CD4-positive, alpha-beta T cell (primary cell): ENCODE measurements at places on chromosomes 2 and 18. TPM values are rescaled to one million over a fixed set of nuclear protein-coding genes. Genes with fewer than 3 reads are reported as not detected.

Gene TET3
- 24.1 TPM for total RNA-seq

Gene MOCOS
- total RNA-seq: not detected

Gene KCNG3
- 0.25 TPM for total RNA-seq

Gene TDRD15
- not detected for total RNA-seq

Gene STARD6
- not detected for total RNA-seq

Gene ATP6V1B1
- total RNA-seq: not detected

- DNase-seq: peak; percentile 42
- no peaks in the 10 kb centered on the region for H3K27me3 ChIP-seq
- peak overlapping the region; percentile 37 for H3K27ac ChIP-seq
- H3K36me3 ChIP-seq: no peaks in the 10 kb centered on the region
- H3K4me3 ChIP-seq: peak overlapping the region; percentile 49
These were observed 81.8 kb downstream of the HDAC4 start for GRCh38 chr2:239318790-239319661.

GRCh38 chr2:57450170-57450569 is 596.4 kb upstream of the VRK2 start:
- DNase-seq: no peak
- H3K4me1 ChIP-seq: no peaks in the 10 kb centered on the region
- H3K4me3 ChIP-seq: no peak overlapping the region
- no peaks in the 10 kb centered on the region for H3K27me3 ChIP-seq

GRCh38 chr18:13159579-13159978 is 59.0 kb upstream of the LDLRAD4 start:
- no peak overlapping the region for H3K27ac ChIP-seq
- no peak overlapping the region for H3K4me3 ChIP-seq
- H3K27me3 ChIP-seq: peaks cover 4% of the 10 kb centered on the region
- H3K36me3 ChIP-seq: no peaks in the 10 kb centered on the region
- no peak for DNase-seq

DNA sequence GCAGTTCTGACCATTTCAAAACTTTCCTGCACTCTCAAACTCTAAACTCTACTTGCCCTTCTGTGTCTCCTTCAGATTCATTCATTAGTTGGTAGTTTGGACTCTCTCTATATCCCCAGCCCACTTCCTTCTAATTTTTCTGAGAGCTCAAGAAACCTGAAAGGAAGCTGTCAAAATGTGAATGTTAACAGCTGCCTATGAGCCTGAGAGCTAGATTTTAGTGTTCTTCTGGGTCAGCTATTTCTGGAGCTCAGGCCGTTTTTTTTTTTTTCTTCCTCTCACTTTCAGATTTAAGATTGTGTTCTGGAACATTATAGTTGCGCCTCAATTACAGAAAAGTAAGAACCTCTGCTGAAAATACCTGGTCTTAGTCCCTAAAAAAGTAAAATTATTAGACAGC is 73.1 kb downstream of the RTN4 start:
- DNase-seq: no peak
- H3K27ac ChIP-seq: no peak overlapping the region
- no peaks in the 10 kb centered on the region for H3K27me3 ChIP-seq
- H3K4me1 ChIP-seq: peaks cover 3% of the 10 kb centered on the region

GRCh38 chr18:42578792-42579191 is 536.7 kb downstream of the RIT2 start:
- H3K4me1 ChIP-seq: no peaks in the 10 kb centered on the region
- H3K27me3 ChIP-seq: no peaks in the 10 kb centered on the region
- no peaks in the 10 kb centered on the region for H3K36me3 ChIP-seq
- no peak for DNase-seq
- H3K4me3 ChIP-seq: no peak overlapping the region

- no peak overlapping the region for H3K4me3 ChIP-seq
- H3K27ac ChIP-seq: no peak overlapping the region
- DNase-seq: no peak
These were observed 110.7 kb downstream of the MDH1 start for GRCh38 chr2:63699549-63699839.

GRCh38 chr2:160419776-160420505 is 73.7 kb downstream of the RBMS1 start:
- no peak for DNase-seq
- H3K27ac ChIP-seq: no peak overlapping the region
- no peak overlapping the region for H3K4me3 ChIP-seq
- H3K36me3 ChIP-seq: no peaks in the 10 kb centered on the region

DNA sequence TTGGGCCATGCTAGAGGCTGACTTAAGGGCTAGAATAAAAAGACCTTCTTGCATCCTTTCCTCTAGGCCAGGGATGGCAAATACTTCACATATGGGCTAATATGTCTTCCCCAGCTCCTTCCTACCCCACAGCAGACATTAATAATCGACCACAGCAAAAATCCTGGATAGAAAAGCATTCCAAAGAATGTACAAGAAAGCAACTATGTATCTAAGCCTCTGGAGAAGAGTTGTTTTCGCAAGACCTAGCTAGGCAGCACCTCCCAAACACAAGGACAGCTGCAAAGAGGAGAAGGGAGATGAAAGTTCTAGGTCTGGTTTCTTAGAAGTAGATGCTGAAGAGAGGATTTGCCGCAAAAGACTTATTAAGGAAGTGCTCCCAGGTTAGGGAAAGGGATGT is 372.6 kb downstream of the SLC4A3 start:
- no peak overlapping the region for H3K4me3 ChIP-seq
- no peak for DNase-seq
- no peak overlapping the region for H3K27ac ChIP-seq
- H3K4me1 ChIP-seq: no peaks in the 10 kb centered on the region
- H3K27me3 ChIP-seq: peaks cover 2% of the 10 kb centered on the region
- no peaks in the 10 kb centered on the region for H3K36me3 ChIP-seq

DNA sequence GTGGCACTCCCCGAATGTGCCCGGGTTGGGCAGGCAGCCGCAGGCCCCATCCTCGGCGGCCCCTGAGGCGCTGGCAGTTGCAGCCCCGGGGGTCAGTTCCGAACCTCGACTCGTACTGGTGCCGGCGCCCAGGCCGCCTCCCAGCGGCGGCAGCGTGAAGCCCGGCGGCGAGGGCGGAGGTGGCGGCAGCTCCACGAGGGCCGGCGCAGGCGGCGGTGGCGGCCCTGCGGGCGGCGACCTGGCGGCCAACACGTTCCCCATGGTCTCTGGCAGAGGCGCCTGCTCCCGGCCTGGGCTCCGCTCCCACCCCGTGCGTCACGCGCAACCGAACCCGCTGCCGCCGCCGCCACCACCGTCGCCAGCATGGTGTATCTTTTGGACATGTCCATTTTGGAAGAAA is 196.3 kb downstream of the CCDC74A start:
- H3K27me3 ChIP-seq: no peaks in the 10 kb centered on the region
- no peaks in the 10 kb centered on the region for H3K36me3 ChIP-seq
- H3K27ac ChIP-seq: no peak overlapping the region
- DNase-seq: no peak

DNA sequence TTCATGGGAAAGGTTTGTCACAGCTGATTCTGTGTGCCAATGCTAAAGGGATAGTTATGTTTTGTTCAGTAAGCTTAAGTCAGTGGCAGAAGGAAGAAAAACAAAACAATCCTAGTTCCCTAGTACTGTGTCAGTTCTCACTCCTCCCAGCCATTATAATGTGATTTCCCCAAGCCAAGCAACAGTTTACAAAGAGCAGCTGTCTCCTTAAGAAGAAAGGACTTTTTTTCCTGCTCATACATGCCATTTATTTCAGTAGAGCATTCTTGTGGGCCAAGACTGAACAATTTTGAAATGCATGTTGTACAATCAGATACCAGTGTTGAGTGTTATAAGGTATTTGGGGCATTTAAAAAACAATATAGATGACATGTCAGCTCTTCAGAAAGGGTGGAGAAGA is 52.1 kb downstream of the NEMP2 start:
- H3K4me3 ChIP-seq: no peak overlapping the region
- no peak for DNase-seq
- no peaks in the 10 kb centered on the region for H3K4me1 ChIP-seq
- no peaks in the 10 kb centered on the region for H3K36me3 ChIP-seq
- H3K27me3 ChIP-seq: no peaks in the 10 kb centered on the region

DNA sequence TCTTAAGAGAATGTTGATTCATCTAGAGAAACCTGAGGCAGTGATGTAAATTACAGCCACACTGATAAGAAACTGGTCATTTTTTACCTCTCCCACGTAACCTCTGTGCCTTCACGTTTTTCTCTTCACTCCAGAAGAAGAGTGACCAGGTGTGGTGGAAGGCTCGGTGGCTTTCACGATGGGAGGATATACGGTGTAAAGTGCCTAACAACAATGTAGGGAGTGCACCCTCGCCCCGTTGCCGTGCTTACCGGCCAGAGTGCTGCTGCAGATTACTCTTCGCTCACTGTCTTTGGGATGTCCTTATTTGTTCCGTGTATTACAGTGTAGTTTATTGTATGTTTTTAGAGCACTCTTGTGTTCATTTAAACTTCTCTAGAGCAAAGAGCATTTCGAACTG is 46.5 kb downstream of the NCK2 start:
- H3K4me3 ChIP-seq: peak overlapping the region; percentile 24
- peaks cover 87% of the 10 kb centered on the region for H3K4me1 ChIP-seq
- peak overlapping the region; percentile 83 for H3K27ac ChIP-seq
- H3K36me3 ChIP-seq: peaks cover 10% of the 10 kb centered on the region
- DNase-seq: no peak

DNA sequence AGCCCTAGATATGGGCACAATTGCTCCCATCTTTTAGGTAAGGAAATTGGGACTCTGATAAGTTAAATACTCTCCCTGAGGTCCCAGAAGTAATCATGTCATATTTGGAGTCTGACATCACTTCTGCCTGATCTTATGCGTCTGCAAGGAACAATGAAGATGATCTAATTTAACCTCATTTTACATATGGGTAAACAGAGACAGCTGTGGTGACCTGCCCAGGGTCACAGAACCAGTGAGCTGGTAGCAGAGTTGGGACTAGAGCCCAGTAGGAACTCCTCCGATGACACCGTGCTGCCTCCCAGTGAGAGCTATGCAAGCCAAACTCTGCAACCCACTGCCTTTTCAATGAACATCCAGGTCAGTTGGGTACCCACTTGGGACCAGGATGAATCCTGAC is 17.8 kb downstream of the CTAGE1 start:
- H3K4me3 ChIP-seq: no peak overlapping the region
- no peak overlapping the region for H3K27ac ChIP-seq
- H3K4me1 ChIP-seq: no peaks in the 10 kb centered on the region
- no peak for DNase-seq
- H3K36me3 ChIP-seq: no peaks in the 10 kb centered on the region
